ENCODE measurements at places on chromosomes 2 and 18.

DNA sequence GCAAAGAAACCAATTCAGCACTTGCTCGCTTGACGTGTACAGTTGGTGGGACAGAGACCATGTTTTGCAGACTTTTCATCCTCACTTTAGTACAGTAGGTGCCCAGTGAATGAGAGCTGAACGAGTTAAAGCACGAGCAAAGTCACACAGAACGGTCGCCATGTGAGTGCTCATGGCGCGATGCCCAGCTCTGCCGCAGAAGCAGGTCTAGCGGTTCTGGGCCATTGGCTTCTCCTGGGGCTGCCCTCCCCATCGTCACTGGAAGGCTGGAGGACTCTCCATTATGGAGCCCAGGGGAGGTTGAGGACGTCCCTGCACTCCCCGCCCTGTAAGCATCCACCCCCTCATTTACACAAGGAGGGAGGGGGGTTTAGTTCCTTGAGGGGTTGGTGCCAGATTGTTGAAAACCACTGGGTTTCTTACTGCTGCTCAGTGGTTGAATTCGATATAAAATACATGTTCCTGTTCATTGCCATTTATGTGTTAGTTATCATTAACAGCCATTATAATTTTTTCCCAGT, 24.9 kb downstream of the PTGR3 start:
- no peak for DNase-seq

- DNase-seq, result no peak
Observed at GRCh38 chr18:8750954-8751415, 45.6 kb downstream of the MTCL1 start.

GRCh38 chr2:216742411-216742810, 47.1 kb upstream of the IGFBP5 start:
- no peak for DNase-seq

DNA sequence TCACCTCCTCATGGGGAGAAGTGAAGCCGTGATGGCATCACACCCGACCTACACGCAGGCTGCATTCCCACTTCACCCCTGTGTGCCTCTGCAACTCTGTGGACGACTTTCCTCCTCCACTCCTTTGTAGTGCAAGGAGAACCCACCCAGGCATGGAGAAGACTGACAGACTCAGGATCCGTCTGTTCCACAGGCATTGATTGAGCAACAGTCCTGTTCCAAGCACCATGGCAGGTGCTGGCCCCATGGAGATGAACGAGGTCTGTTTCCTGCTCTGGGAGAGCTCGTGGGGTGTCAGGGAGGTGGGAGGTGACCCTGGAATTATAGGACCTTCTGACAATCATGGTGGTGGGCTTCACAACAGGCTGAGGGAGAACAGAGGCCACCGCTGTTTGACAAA, 284.7 kb upstream of the HDAC4 start:
- DNase-seq, result no peak
